ENCODE measurements at places on chromosomes 5 and 9.

- no peak for DNase-seq
These were observed 239.3 kb upstream of the GRIN3A start for GRCh38 chr9:101977614-101978210.

DNA sequence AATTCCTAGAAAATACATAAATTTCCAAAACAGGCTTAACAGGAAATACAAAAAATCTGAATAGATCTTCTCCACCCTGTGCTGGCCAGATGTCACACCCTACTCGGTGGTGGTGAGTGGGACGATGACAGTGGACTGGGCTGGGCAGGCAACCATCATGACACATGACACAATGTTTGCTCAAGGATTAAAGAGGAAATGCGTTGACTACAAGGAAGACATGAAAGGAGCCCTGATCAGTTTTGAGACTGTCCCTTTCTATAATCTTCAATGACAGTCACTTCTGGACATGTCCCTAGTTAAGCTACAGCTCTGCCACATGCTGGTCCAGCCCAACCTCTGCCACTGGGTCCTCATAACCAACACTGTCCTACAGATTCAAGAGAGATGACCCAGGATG is 99.8 kb downstream of the ZDHHC21 start:
- no peak for DNase-seq

DNA sequence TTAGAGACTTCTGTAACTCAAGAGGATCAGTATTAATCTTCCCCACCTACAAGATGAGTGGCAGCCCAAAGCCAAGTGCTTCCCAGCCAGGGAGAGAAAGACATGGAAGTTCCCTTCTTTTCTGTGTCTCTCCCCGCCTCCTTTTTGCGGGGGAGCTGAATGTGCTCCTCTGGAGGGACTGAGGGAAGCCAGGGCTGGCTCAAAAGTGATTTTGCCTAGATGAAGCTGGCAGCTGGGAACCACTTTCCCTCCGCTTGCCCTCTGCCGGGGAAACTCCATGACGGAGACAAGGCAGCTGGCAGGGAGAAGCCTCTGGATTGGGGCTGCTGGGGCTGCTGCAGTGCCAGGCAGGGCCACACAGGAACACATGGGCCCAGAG is 24.4 kb downstream of the EGR1 start:
- peak; percentile 82 for DNase-seq

GRCh38 chr9:83956086-83956435 is 24.0 kb downstream of the HNRNPK start:
- peak; percentile 51 for DNase-seq

DNA sequence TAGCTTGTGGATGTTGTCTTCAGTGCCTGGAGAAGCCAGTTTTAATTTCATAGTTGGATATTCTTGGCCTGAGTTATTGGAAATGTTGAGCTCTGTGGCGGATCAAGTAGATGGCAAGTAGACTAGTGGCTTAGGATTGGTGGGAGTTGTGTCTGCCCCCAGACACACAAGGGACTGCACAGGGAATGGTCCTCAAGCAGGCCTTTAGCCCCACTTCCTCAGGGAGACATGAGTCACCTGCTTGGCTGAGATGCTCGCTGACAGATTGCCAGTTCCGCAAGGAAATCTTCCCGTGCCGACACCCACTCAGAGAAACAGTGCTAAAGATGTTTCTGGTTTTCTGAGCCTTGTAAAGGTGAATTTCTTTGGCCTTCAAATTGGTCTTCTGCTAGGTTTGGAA is 18.8 kb upstream of the CATSPER3 start:
- DNase-seq: no peak

DNA sequence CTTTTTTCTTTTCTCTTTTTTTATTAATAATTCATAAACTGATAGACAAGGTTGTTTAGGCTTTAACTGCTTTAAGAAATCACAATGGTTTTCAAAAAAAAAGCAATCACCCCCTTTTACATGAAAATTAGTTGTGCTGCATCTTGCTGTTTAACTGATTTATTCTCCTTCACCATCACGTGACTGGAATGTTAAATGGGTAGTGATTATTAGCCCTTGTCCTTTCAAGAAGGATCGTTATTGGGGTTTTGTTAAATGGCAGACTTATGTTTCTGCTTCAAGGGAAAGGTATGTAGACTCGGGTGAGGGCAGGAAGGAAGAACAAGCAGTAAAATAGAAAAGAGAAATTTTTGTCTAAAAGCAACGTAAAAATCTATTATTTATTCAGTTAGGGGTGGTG is 175.6 kb upstream of the TLE4 start:
- DNase-seq: no peak

GRCh38 chr9:124595743-124596142 is 88.5 kb upstream of the NR5A1 start:
- no peak for DNase-seq

GRCh38 chr5:40838086-40838485 is 3.1 kb upstream of the RPL37 start:
- DNase-seq: no peak

DNA sequence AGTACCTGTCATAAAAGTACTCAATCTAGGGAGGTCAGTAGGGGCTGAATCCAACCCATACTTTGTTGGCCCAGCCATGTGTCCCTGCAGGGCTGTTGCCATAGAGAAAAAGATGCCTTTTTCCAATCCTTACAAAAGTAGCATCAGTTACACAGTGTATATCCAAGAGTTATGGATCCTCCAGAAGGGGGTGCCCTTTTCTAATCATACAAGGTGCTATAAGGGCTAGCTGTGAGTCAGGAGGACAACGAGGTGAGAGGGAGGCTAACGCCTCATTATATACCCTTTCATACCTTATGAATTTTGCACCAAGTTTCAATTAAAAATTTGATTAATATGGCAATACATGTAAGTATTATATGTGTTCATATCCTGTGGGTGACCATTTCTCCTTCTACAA is 4.8 kb downstream of the KIAA0825 start:
- no peak for DNase-seq

DNA sequence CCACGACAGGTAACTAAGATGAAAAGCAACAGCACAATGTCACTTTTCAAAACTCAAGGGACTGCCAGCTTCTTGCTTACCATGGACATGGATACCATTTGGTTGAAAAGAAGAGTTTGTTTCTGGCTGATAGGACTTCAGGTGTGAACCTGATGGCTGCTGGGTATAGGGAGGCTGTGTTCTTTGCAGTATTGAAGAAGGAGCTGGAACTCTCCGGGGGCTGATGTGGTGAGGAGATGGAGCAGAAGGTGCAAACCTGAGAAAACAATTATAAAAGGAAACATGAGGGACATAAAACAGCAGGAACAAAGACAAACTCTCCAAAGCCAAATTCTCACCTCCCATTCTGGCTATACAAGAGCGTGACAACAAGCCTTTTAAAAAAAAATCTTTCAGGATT is 330.1 kb upstream of the RFX3 start:
- DNase-seq: no peak

- no peak for DNase-seq
These were observed 56.4 kb downstream of the BHMT start for GRCh38 chr5:79168031-79168430.

- no peak for DNase-seq
These were observed 517.0 kb downstream of the AGTPBP1 start for GRCh38 chr9:85224729-85225128.

GRCh38 chr5:171743436-171744076 is 42.1 kb upstream of the SMIM23 start:
- DNase-seq: no peak

GRCh38 chr5:10157085-10157669 is 92.5 kb downstream of the ATPSCKMT start:
- DNase-seq: no peak

GRCh38 chr5:41815663-41816229 is 54.5 kb downstream of the OXCT1 start:
- no peak for DNase-seq

GRCh38 chr5:124634228-124634739 is 112.2 kb downstream of the ZNF608 start:
- no peak for DNase-seq

GRCh38 chr5:136905571-136905970 is 540.2 kb upstream of the TRPC7 start:
- DNase-seq: no peak

All from dorsolateral prefrontal cortex (tissue), 122 donors.